ENCODE measurements at places on chromosomes 6 and 20. TPM values are rescaled to one million over a fixed set of nuclear protein-coding genes. Genes with fewer than 3 reads are reported as not detected.

VNN1 gene
- 3.1 TPM for total RNA-seq

DNA sequence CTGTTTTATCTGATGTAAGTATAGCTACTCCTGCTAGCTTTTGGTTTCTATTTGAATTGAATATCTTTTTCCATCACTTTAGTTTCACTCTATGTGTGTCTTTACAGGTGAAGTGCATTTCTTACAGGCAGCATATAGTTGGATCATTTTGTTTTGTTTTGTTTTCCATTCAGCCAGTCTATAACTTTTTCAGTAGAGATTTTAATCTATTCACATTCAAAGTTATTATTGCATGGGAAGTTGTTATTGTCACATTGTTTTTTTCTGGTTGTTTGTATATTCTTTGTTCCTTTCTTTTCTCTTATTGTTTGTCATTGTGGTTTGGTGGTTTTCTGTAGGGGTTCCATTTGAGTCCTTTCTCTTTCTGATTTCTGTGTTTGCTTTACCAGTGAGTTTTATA is 151.2 kb downstream of the PDE10A start:
- DNase-seq: no peak

PHACTR1 gene
- total RNA-seq: 58.8 TPM

C20orf96 gene
- 14.4 TPM for total RNA-seq

RSPH3 gene
- 14.8 TPM for total RNA-seq

GRCh38 chr6:116969211-116969863 is 92.3 kb downstream of the RFX6 start:
- DNase-seq: peak; percentile 70

GRCh38 chr6:139567095-139567494 is 192.6 kb upstream of the CITED2 start:
- no peak for DNase-seq

SDCBP2 gene
- 10.9 TPM for total RNA-seq

DNA sequence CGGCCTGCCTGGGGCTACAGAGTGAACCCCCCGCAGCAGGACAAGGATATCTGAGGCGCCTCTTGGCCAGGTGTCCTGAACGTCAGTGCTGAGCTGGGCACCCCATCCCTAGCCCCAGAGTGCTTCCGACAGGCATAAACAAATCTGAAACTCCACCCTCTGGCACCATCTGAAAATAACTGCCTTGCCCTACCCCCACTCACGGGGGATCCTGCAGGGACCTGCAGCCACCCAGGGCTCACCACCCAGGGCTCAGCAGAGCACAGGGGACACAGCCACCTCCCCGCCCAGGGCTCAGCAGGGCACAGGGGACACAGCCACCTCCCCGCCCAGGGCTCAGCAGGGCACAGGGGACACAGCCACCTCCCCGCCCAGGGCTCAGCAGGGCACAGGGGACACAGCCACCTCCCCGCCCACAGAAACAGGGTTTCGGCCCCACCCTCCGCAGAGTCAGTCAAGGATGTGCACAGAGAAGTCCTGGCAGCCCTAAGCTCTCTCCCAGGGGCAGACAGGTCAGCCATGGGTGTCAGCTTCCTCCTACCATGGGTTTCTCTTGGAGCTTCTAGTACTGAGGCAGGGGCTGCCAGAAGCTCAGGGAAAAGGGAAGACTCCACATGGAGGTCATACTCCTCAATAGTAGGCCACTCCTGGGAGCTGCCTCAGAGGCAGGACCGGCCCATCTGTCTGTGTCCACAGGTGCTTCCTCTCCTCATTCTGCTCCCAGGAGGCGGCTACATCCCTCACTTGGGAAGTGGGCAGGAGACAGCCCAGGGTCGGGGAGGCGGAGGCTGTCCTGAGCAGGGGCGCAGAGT is 4.6 kb downstream of the UCKL1 start:
- no peak for DNase-seq
